Stimulated activated CD4-positive, alpha-beta T cell treated with anti-CD3 and anti-CD28 coated beads, Interleukin-1b, Interleukin-23, amount 100 ng/mL, for 4 hours (primary cell): ENCODE measurements at places on chromosomes 5 and 9.

- no peak for DNase-seq
These were observed 67.2 kb upstream of the MEGF10 start for GRCh38 chr5:127223256-127223974.

DNA sequence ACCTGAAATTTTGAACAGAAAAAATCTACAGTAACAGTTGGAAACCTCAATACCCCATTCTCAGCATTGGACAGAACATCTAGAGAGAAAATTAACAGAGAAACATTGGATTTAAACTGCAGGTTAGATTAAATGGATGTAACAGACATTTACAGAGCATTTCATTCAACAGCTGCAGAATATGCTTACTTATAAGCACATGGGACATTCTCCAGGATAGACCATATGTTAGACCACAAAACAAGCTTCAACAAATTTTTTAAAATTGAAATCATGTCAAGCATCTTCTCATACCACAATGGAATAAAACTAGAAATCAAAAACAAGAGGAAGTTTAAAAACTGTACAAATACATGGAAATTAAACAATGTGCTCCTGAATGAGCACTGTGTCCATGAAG lies 316.3 kb downstream of the FAM170A start:
- no peak for DNase-seq

DNA sequence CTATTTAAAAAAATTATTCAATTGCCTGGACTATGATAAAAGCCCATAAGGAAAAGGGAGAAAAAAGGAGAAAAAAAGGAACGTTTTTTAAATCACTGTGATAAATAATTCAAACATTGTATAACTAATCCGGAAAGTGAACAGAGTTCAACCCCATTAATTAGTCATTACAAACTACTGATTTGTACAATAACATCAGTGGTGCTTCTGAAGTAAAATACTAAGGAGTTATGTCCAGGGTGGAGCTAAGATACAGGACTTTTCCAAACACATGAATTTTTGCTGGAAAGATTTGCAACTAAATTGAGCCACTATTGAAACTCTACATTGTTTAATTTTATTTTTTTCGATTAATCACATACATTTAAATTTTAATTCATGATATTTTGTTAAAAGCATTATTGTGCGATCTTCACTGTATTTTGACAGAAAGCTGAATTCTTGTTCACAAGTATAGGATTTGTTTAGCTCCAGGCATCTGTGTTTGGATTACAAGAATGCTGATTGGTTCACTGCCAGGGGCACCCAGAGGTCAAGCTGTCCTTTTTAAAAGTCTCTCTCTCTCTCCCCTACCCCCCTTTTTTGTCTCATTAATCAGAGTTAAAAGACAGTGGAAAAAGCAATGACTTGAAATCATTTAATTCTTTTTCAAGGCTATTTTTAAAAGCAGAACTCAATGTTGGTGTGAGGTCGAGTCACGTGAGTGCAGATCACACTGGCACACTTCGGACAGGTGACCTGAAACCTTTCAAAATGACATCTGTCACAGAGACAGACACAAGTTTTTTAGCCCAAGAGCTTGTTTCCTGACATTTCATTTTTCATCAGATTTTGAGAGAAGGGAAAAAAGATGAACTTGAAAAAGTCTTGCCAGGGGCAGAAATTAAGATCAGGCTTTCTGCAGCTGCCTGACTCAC lies 387.3 kb downstream of the NR2F1-AS1 start:
- no peak for DNase-seq

- no peak for DNase-seq
These were observed 36.7 kb upstream of the ZCCHC7 start for GRCh38 chr9:37083654-37084053.

- DNase-seq, result no peak
These were observed 370.9 kb downstream of the DIRAS2 start for GRCh38 chr9:90271707-90272106.

- DNase-seq, result no peak
These were observed 29.3 kb upstream of the LVRN start for GRCh38 chr5:115932991-115933390.

GRCh38 chr9:10614196-10614800 lies 1.5 kb upstream of the PTPRD start:
- no peak for DNase-seq

DNA sequence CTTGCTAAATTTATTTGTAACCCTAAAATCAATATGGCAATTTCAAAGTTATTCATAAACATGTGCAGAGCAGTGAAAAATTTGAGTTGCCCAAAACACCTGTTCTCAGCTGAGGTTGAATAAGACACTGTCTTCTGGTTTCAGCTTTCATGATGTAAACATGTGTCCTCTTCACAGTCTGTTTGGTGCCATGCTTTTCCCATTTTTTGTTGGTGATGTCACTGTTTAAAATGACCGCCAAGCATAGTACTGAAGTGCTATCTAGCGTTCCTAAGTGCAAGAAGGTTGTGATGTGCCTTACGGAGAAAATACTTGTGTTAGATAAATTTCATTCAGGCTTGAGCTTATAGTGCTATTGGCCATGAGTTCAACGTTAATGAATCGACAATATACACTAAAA lies 580.8 kb downstream of the ACTL7B start:
- DNase-seq, result no peak

GRCh38 chr9:124218438-124218982 lies 39.2 kb upstream of the NEK6 start:
- no peak for DNase-seq

- DNase-seq, result no peak
These were observed 254.6 kb upstream of the PIK3R1 start for GRCh38 chr5:67960939-67961338.

- DNase-seq, result no peak
These were observed 5.3 kb upstream of the HAUS6 start for GRCh38 chr9:19108038-19108437.

GRCh38 chr5:141711687-141712086 lies 29.7 kb upstream of the ARAP3 start:
- no peak for DNase-seq

DNA sequence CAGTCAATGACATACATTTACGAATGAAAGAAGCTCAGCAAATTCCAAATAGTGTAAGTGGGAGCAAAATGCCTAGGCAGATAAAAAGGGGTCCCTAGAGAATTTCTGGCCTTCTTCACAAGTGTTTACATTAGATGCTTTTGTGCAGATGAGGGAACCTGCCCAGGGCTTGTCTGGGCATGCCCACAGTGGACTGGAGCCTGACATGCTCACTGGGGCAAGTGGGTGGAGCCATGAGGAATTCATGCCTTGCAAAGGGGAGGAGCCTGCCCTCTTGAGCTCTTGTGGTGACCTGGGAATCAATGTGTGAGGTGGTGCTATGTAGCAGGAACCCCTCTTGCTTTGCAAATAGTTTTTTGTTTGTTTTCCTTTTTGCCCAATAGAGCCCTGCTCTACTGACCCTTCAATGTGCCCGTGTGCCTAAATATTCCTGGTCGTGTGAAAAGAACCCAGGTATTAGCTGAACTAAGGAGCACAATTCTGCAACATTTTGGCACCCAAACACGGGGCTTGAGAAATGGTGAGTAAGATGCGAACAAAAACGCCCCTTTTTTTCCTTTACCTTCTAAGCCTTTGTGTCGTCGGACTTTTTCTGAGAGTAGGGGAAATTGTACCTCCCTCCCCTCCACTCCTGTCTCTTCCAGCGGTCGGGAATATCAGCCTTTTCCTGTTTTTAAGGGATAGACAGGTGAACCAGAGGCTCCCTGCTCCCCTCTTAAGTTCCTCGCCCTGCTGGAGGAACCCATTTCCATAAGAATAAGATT lies 433.8 kb upstream of the CDH9 start:
- DNase-seq, result no peak

DNA sequence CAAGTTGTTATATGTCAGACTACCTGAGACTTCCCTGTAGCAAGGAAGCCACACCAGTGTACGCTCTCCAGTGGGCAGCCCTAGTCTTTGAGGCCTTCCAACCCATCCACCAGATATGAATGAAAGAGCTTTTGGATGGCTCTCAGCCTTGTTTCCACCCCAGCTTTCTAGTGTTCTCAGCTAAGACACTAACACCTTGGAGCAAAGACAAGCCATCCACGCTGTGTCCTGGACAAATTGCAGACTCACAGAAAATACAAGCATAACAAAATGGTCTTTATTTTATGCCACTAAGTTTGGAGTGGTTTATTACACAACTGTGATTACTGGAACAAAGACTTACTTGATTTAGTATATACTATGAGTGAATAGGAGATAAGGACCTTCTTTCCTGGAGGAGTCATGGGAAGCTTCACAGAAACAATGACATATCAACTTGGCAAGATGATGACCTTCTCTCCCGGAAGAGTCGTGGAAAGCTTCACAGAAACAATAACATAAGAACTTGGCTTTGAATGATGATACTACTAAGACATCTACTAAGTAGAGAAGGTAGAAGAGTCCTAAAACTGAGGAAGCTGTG lies 134.0 kb upstream of the VCAN start:
- no peak for DNase-seq

DNA sequence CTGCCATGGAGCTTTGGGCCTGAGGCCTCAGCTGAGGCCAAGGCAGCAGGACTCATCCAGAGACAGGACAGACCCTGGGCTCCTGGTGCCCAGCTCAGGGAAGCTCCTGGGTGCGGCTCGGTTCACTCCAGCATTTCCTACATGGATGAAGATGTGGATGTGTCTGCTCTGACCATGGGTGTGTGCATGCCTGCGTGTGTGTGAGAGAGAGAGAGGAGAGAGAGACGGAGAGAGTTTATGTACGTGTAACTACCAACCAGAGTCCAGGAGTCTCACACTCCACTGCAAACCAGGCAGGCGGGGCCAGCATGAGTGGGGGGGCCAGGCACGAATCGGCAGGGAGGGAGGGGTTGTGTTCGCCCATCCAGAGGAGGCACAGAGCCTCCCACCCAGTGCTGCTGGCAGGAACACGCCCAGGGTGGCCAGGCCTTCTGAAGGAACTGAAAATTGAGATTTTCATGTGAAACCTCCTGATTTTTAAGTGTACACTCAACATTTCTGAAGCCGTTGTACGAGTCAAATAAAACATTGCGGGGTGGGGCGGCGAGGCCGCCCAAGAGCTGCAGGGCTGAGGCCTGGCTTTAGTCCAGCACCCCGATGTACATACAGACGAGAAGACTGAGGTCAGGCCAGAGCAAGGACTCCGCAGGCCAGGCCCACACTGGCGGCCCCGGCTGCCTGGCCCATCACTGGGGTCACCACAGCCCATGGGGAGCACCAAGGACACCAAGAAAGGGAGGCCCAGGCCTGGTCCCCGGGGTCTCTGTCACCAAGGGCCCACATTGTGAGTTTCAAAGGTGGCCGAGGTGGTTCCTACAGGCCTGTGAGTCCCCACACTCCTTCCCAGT lies 88.7 kb downstream of the ADAMTS2 start:
- DNase-seq, result no peak

DNA sequence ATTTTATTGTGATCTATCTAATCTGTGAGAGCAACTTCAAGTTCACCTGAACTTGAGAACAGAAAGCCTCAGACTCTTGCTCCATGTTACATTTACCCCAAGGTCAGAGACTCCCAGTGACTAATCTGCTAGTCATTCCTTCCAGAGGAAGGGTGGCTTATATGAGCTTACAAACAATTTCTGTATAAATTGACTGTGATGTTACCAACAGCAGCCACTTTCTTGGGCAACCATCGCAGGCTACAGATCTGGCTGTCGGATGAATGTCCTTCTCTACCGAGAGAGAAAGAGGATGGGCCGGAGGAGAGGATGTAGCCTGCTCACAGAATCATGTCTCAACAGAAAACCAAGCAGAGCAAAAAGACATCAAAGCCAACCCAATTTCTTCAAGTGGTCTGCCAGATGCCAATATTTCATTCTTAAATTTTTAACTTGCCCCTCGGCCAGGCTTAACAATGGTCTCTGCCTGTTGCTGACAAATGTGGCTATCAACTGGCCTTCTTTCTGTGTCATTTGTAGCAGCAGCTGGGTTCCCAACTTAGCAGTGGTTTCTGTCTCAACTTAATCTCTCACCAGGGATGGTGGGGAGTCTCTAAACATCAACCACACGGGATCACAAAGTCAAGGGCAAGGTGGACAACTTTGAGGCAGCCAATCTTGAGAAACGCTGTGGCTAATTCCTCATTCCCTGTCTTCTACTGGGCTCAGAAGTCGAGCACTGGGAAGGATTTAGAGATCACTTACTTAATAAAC lies 81.3 kb downstream of the RAPGEF1 start:
- DNase-seq, result no peak

DNA sequence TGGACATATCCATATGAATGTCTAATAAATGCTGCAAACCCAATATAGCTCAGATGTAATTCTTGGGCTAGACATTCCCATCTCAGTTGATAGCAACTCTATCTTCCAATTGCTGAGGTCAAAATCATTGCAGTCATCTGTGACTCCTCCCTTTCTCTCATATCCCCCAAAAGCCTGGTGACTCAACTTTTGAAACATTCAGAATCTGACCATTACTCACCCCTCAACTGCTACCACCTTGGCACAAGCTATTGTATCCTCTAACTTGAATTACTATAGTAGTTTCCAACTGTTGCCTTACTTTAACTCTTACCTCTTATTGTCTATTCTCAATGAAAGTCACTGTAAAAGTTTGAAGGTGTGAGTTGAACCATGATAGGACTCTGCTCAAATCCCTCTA lies 600.1 kb upstream of the RGMB start:
- no peak for DNase-seq

- DNase-seq, result no peak
These were observed 912.3 kb upstream of the SEMA6A start for GRCh38 chr5:117486879-117487391.

- DNase-seq, result no peak
These were observed 463.6 kb upstream of the MEF2C start for GRCh38 chr5:89346573-89346972.

DNA sequence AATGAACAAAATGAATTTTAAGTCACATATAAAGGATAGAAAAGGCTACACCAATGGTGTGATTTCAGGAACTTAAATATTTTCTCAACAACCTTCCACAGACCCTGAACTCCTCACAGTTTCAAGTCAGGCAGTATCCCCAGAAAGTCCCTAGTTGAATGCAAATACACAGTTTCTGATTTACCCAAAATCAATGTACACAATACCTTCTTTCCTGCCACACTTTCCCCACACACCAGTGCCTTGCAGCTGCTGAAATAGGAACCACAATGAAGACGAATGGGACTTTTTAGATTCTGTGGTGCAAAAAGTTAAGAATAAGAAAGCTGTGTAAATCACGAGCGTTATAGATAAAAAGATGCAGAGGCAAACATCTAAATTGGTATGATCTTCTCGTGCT lies 552.4 kb upstream of the MEF2C start:
- no peak for DNase-seq

DNA sequence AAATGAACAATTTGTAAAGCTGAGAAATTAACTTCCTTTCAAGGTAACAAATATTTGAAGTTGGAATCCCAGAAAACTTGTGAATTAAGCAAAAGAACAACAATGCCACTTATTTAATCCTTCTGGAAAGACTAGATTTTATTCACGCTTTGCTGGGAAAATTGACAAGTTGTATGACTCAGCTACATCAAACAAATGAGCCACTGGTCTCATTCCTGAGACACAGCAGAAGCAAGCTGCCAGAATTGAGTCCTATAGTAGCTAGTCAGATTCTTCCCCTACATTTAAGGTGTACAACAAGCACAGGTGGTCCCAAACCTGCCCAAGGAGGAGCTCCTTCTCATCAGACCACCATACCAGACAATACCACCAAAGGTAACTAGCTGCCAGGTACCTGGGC lies 280.7 kb downstream of the SPOCK1 start:
- DNase-seq, result no peak
